ENCODE measurements at places on chromosomes 11 and 22.

DNA sequence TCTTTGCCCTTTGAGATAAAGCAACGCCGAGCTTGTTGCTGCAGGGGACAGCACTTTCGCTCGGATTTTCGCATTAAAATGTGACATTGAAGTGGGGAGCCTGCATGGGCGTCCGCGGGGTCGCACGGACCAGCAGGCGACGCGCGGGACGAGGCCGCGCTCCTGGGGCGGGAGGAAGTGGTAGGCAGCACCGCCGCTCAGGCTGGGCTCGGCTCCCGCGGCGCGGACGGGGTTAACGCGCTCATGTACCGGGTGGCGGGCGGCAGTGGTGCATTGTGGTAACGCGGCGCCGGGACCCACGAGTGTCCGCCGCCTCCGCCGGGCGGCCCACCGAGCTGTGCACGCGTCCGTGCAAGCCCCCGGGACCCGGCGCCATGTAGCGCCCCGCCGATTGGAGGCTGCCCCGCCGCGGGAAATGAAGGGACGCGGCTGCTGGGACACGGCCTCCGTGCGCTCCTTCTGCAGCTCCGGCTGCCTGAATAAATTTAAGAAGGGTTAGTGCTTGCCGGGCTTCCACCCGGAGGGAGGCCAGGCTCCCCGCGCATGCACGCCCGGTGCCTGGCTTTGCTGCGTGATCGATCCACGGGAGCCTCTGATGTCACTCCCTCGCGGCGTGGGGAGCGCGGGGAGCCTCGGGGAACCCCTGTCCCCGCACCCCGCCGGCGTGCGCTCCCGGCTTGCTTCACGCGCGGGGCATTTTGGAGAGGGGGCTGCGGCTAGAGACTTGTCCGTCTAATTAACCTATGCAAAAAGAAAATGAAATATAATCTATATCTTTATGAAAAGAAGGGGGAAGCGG lies 127.7 kb downstream of the OSBP2 start:
- no peak for DNase-seq

- peak; percentile 36 for DNase-seq
Observed at GRCh38 chr11:74311352-74311926, at the start of gene P4HA3. Gene P4HA3, minus strand, starts transcription at chr11:74311640. Its CDS starts 29 bp downstream, at chr11:74311611.

- no peak for DNase-seq
Observed at GRCh38 chr22:20249797-20250354, 18.2 kb downstream of the RTN4R start.

DNA sequence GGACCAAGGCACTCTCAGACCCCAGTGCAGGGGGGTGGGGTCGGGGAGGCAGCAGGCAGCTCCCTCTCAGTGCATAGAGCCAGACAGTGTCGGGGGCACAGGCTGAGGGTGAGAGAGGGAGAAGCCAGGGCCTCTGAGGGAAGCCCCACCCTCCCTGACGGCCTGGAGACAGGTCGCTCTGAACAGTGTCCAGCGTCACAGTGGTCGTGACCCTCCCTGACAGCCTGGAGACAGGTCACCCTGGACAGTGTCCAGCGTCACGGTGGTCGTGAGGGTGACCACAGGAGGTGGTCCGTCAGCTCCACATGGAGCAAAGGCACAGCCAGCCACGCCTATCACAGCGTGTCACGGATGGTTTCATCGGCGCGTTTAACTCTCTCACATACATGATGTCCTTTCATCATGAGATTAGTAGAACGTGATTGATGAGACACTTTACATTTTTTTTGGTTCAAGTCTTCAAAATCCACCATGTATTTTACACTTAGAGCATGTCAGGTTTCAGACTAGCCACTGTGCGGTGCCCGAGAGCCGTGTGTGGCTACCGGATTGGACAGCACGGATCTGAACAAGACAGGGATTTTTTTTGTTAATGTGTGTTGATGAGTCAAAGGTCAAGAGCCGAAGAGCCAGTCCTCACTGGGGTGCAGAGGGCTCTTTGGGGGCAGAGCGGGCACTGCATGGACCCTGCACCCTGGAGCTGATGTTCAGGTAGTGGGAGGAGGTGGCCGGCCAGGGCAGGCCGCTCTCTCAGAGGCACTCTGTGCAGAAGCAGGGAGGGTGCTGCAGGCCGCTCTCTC lies 23.9 kb upstream of the PANX2 start:
- DNase-seq = no peak

DNA sequence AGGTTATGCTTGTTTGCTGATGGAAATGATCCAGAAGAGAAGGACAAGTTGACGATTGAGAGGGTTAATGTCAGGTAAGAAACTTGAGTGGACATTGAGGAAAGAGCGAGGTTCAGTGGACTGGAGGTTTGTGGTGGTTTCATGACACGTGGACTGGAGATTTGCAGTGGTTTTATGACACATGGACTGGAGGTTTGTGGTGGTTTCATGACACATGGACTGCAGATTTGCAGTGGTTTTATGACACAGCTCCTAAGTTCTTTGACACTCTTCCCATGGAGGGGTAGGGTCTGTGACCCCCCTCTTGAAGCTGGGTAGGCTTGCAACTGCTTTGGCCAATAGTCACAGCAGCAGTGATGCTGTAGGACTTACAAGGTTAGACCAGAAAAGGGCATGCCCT lies 5.4 kb upstream of the MAPK8IP2 start:
- no peak for DNase-seq

DNA sequence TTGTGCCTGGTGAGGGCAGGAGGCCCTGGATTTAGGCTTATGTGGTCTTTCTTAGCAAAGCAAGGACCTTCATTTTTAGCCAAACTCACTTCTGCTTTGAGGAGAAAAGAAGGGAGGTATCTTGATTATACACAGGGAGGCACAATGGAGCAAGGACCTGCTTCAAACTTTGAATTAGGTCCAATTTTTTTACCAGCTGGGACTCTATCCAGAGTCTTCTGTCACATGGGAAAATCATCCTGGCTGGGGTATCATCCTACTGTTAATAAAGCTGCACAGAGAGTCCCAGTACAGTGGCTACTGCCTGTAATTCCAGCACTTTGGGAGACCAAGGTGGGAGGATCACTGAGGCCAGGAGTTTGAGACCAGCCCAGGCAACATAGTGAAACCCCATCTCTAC lies 87.8 kb downstream of the CWC15 start:
- no peak for DNase-seq

GRCh38 chr22:26226538-26227297 lies 57.5 kb downstream of the SEZ6L start:
- DNase-seq = no peak

DNA sequence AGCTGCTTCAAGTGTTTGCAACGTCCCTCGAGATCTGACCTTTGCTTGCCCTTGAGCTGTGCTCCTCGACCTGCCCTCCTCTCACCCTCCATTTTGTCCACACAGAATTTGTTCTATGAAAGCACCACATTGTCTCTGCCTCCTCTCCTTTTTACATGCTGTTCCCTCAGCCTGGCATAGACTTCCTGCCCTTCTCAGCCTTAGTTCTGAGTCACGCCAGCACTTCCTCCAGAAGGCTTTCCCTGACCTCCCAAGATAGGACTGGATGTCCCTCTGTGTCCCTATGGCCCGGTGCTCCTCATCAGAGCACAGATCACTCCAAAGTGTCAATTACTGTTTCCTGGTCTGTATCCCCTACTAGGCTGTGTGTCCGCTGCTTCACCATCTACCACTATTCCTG lies 16.2 kb downstream of the JHY start:
- no peak for DNase-seq

- no peak for DNase-seq
Observed at GRCh38 chr11:128596250-128596649, 8.9 kb upstream of the ETS1 start.

- no peak for DNase-seq
Observed at GRCh38 chr11:125016413-125016812, 46.7 kb upstream of the SLC37A2 start.

DNA sequence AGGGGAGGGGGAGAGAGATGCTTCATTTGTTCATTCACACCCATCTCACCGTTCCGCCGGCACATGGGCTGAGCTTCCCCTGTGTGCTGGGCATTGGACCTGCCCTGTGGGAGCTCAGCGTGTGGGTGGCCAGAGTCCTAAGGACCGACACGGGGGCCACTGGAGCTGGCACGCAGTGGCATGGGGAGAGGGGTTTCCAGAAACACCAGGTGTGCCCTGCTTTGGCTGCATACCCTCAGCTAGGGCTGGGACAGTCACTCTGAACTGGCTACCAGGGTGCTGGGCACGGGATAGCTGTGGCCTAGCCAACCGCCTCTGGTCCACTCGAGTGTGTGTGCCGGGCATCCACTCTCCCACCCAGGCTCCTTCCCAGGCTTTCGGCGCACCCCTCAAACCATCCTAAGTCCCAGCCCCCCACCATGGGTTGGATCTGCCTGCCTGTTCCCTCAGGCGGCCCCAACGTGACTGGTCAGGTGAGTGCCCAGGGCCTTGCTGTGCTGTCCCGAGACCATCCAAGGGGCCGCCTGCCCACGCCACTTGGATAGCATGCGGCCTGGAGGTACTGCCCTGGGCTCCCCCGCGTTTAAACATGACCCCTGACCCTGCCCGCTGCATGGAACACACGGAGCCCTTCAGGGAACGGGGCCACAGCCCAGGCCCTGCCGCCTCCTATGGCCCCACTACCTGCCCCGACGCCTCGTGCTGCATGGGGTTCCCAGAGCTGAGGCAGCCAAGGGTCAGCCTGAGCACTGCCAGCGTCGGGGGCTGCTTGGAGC lies 51.6 kb upstream of the LINC01488 start:
- no peak for DNase-seq

- no peak for DNase-seq
Observed at GRCh38 chr11:67628710-67629385, 889 bp downstream of the NUDT8 start.

- no peak for DNase-seq
Observed at GRCh38 chr11:60870276-60870675, 2.9 kb downstream of the ZP1 start.

GRCh38 chr11:93846411-93846810 lies 4.0 kb downstream of the VSTM5 start:
- no peak for DNase-seq

- no peak for DNase-seq
Observed at GRCh38 chr11:69934861-69935494, 115.8 kb upstream of the FGF3 start.

GRCh38 chr11:5689551-5689983 lies at the start of gene TRIM22:
Gene TRIM22, plus strand, starts transcription at chr11:5689790. Its CDS starts 6,443 bp downstream, at chr11:5696233.
- DNase-seq = peak; percentile 71

Measured in stimulated activated naive CD4-positive, alpha-beta T cell (primary cell).